ENCODE measurements at places on chromosomes 11 and 22.

DNA sequence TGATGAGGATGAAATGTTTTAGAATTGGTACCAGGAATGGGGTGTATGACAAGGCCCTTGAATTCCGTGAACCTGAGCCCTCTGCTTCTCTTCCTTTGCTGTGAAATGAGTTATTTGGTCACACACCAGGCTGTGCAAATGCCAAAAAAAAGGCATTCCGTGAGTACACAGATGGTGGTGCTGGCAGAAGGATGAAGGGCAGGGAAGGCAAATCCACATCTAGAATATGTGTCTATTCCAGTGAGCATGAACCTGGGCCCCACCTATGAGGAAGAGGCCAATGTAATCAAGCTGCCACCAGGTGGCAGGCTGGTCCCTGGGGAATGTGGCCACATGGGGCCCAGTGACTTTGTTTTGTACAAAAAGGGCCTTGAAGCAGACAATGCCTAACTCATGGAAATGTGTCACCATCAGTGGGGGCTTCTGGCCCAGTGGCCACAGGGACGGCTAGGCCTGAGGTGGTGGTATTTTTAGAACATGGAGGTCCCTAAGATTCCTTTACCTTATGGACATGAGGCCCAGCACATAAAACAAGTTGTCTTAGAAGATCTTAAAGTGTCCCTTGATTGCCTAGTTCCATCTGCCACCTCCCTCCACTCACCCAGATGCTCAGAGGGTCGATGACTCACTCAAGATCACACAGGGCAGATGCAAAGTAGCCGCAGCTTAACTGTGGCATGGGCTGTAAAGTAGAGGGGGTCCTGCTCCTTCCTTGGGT is 3.9 kb upstream of the RNF215 start:
- peak; percentile 65 for DNase-seq

DNA sequence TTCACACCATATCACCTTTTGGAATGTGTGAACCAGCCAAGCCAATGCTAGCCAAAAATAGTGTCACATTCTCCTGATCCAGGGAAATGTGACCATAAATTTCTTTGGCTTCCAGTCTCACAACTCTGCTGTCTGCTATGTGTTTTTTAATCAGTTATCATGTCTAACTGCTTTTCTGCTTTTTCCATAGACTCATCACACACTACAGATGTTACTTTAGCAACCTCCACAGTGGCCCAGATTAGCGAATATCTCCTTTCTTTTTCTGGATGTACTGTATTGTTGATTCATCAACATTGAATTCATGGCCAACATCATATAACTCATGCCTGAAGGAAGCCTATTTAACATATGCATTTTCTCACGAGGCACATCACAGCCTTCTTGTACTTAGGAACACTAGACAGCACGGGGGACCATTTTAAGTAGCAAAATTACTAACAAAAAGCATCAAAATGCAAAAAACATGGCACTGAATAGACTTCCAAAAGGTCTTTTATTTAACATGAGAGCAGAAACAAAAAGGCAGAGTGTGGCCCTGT is 73.1 kb upstream of the POU2AF2 start:
- DNase-seq, result no peak

DNA sequence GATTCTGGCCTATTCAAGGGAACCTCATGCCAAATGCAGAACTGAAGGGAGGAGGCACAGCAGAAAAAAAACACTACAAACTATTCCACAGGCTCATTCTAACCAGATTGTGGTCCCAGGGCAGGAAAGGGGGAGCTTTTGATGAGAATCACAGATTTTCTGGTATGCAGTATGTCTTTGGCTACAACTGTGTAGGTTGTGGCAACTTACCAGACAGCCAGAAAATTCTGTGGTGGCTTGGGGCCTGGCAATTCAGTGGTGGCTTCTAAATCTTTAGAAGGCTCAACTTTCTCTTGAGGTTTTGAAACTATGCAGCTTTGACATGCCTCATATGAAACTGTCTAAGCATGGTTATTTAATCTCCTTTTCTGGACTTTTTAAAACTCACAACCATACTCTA is 850.8 kb upstream of the CCDC90B start:
- DNase-seq, result no peak

GRCh38 chr11:12238420-12238819 is 128.0 kb downstream of the MICAL2 start:
- no peak for DNase-seq

- no peak for DNase-seq
Measured at GRCh38 chr22:38246692-38247091, 26.1 kb downstream of the TMEM184B start.

DNA sequence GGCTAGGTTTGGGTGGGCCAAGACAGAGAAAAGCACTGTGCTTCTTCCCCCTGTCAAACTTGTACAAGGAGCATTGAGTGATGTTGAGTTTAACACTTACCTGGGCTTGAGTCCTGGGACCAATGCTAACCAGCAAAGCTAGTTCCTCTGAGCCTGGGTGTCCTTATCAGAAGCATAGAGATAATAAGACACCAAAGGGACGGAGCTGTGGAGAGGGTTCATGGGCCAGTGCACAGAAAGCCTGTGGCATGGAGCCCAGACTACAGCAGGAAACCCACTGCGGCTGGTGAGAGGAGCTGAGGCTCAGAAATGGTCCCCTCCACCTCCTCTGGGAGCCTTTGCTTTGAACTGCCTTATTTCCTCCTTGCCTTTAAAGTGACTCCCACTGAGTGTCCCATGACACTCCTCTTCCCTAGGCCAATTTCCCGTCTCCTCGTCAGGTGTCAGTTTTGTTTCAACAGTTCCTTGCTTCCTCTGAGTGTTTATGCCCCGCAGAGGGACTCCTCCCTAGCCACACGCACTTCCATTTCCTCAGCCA is 9.4 kb downstream of the SLCO2B1 start:
- DNase-seq, result no peak

GRCh38 chr11:120248551-120249278 is 8.8 kb downstream of the POU2F3 start:
- no peak for DNase-seq

DNA sequence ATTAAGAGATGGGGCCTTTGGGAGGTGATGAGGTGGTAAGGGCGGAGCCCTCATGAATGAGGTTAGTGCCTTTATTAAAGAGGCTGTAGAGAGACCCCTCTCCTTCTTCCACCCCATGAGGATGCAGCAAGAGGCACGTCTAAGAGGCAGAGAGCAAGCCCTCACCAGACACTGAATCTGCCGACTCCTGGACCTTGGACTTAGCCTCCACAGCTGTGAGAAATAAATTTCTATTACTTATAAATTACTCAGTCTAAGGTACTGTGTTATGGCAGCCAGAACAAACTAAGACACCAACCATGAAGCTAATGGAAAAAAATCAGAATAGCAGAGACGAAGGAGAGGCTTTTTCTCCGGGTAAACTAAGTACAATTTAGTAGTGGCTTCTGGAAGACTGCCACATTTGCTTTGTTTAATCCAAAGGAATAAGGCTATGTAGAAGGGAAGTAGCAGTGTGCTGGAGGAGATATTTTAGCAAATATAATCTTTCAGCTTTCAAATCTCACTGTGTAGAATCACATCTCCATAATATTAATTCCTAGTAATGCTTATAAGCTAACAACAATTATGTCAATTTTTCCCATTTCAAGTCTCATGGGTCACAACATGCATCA is 12.3 kb upstream of the SIK2 start:
- no peak for DNase-seq

- DNase-seq, result no peak
Measured at GRCh38 chr11:120302001-120302805, 22.9 kb upstream of the TLCD5 start.

GRCh38 chr11:69444381-69445130 is 36.9 kb upstream of the LINC01488 start:
- no peak for DNase-seq

DNA sequence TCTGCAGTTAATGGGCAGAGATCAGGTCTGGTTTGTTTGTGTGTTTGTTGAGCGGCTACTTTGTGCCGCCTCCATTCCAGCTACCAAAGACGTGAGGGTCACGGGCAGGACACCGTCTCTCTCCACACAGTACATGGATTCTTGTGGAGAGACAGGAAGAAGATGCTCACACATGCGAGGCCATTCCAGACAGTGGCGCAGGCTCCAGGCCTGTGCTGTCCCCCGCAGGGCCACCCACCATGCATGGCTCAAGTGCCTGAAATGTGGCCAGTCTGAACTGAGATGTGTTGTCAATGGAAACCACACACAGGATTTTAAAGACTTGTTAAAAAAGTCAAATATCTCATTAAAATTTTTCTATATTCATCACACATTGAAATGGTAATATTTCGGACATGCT is 848.3 kb downstream of the TBC1D22A start:
- no peak for DNase-seq

- no peak for DNase-seq
Measured at GRCh38 chr11:125881291-125881690, 6.2 kb upstream of the HYLS1 start.

DNA sequence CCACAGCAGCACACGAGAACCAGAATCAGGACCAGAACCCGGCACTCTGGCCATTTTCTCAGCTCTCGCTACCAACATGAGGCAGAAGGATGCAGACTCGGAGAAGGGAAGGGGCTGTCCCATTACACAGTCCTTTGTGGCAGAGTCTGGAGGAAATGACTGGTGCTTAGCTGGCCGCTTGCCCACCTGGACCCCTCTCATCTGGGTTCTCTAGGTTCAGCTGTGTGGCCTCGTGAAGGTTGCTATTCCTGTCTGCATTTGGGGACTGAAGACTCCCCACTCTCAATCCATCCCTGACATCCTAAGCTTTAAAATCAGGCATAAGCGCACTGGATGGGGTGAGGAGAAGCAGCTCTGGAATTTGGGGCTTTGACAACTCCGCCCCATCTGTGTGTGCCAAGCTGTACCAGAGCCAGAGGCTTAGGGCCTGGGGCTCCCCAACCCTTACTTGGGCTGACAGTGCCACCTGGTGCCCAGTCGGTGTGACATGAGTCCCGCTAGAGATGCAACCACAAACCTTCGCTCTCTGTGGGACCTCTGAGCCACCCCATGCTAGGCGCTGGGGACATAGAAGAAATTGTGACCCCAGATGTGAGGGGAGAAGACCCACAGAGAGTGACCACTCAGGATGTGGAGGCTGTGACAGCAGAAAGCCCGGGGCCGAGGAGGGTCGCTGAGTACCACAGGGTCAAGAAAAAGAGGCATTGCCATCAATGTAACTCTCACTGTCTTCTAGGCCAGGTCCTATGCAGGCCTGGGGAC is 35.8 kb upstream of the FCHSD2 start:
- peak; percentile 60 for DNase-seq

DNA sequence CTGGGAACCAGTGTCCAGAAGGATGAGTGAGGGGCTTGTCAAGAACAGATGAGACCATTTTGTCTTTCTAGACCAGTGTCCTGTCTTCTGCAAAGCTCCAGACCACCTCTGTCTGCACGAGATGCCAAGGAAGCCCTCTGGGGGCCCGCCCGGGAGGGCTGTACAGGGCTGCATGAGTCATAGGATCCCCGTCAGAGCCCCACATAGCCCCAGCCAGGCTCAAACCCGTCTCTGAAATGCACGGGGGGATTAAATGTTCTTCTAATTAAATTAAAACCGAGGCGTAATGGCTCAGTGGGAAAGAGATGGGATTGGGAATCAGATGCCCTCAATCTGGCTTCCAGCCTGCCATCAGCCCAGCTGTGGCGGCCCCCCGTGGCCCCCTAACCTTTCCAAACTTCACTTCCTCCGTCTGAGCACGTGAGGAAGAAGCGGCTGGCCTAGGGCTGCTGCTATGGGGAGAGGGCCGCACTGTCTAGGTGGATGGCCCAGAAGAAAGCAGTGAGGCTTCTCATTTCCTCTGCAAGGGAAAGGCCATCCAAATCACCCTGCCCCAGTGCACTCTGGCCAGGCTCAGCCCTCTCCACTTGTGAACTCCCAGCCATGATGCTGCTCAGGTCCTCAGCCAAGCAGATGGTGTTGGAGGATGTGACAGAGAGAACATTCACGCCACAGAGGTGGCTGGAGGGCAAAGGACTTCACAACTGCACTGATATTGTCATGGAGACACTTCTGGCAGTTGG is 32.8 kb downstream of the KCNQ1OT1 start:
- DNase-seq, result no peak

- DNase-seq, result no peak
Measured at GRCh38 chr11:92267968-92268367, 43.4 kb downstream of the FAT3 start.

DNA sequence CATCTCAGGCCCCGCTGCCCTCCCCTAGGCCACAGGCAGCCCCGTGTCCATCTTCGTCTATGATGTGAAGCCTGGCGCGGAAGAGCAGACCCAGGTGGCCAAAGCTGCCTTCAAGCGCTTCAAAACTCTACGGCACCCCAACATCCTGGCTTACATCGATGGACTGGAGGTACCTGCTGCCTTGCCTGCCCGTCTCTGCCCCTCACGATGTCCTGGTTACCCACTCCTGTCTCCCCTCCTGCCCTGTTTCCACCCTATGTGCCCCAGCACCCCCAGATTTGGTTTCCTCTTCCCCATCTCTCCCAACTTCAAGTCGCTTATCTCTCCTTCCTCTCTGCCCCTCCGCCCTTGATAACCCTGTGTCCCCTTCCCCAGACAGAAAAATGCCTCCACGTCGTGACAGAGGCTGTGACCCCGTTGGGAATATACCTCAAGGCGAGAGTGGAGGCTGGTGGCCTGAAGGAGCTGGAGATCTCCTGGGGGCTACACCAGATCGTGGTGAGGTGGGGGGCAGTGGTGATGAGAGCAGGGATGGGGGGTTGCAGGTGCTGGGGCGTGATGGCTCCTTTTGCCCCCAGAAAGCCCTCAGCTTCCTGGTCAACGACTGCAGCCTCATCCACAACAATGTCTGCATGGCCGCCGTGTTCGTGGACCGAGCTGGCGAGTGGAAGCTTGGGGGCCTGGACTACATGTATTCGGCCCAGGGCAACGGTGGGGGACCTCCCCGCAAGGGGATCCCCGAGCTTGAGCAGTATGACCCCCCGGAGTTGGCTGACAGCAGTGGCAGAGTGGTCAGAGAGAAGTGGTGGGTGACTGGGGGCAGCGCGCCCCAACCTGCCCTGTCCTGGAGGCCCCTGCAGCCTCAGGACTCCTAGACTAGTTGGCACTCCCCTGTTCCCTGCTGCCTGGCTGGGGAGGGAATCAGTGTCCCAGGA is 930 bp downstream of the SCYL1 start:
- DNase-seq, result no peak

GRCh38 chr22:30228509-30229359 is 17.8 kb downstream of the LIF start:
- DNase-seq, result no peak

- no peak for DNase-seq
Measured at GRCh38 chr11:72599325-72600117, 74.7 kb downstream of the PDE2A start.

- no peak for DNase-seq
Measured at GRCh38 chr11:58927393-58928106, 11.7 kb upstream of the GLYATL1 start.

DNA sequence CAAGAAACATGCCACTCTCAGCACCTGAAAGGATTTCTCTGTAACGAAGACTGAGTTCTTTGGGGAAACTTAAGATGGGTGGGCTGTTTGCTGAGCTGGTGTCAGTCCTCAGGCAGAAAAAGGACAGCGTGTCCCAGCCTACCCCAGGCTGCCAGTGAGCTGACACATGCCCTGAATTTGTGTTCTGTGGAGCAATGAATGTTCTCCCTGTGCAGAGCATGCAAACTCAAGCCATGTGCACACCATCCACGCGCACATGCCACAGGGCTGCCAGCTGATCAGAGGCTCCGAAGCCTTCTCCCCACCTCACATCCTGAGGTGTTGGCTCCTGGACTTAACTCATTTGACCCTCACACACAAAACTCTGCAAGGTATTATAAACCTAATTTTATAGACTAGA is 104.9 kb downstream of the KCNC1 start:
- DNase-seq, result no peak

Measured in stimulated activated CD4-positive, alpha-beta T cell treated with anti-CD3 and anti-CD28 coated beads, Interleukin-1b, Interleukin-23, amount 100 ng/mL, for 1 hour (primary cell).